ENCODE measurements at places on chromosomes 7 and 10.

DNA sequence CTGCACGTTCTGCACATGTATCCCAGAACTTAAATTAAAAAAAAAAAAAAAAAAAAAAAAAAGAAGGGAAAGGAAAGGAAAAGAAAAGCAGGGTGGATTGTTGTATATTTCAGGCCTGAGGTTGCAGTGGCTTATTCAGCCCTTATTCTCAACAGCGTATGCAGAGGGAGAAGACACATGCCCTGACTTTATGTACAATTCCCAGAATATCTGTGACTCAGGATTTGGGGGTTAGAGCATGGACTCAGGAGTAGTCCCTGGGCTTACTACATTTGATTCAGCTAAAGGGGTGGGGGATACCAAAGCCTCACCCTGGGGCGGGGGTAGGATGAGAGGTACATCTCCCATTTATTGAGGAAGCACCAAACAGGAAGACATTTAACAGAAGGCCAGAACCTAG, 137.4 kb downstream of the MYOF start:
- no peak for ATAC-seq

- no peak for ATAC-seq
These were observed 573.9 kb downstream of the GATA3 start for GRCh38 chr10:8628351-8628750.

GRCh38 chr7:70502117-70502863, 629.7 kb upstream of the GALNT17 start:
- no peak for ATAC-seq

DNA sequence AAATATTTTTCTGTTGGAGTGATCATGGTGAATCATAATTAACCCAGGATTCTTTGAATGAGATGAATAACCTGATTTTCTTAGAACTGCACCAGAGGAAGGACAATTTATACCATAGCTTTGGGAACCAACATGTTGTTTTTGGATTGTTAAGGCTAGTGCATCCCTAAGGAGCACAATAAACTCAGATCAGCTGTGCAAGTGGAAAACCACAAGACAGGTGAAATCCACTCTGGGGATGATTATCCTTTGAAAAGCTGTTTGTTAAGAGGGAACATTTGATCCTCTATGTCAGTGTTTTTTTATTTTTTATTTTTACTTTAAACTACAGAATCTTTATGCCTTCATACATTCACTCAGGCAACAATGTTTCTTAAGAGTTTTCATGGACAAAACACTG, 232.1 kb upstream of the PCLO start:
- ATAC-seq = no peak

DNA sequence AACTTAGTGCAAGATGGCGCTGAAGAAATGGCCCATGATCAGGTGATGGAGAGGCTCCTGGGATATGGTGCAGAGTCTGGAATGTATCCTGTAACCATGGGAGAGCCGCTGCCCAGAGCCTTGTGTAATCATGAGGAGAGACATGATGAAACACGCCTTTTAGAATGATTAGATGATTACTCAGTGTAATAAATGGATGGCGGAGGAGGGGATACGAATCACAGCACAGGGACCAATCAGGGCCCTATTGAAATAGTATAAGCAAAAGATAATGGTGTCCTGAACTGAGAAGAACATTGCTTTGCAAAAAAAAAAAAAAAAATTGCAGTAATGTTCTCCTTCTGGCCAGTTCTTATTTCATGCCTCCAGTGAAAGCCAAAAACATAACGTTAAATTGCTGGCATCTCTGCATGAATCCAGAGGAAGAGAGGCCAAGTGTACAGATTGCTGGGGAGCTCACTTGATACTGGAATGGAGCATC, 668.5 kb upstream of the AUTS2 start:
- ATAC-seq = no peak

GRCh38 chr7:39583539-39583938, 17.3 kb downstream of the YAE1 start:
- no peak for ATAC-seq

DNA sequence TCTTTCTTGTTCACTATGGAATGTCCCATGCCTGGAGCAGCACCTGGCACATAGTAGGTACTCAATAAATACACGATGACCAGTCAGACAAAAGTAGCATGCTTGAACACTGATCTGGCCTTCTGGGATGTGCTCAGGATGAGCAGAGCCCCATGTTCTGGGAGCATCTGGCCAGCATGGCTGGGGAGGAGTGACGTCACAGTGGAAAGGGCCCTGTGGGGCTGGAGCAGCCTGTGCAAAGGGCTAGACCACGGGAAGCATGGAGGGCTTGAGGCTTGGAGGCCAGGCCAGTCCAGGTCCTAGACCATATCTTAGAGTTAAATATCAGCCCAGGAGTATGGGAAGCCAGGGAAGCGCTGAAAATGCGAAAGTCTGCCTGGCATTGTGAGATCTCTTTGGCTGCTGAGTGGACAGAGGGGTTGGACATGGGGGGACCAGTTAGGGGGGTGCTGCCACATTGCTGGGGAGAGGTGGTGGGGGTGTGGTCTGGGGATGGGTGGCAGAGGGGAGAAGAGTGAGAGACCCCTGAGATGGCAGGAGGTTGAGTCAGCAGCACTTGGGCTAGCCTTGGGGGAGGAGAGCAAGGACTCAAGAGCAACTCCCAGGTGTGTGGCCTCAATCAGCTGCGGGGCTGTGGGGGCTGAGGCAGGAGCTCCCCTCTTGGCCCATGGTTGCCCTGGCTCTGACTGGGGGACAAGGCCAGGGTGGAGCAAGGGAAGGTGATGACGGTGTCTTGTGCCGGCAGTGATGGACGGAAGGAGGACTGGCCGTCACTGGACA, 34.9 kb downstream of the ZCCHC24 start:
- ATAC-seq = no peak

DNA sequence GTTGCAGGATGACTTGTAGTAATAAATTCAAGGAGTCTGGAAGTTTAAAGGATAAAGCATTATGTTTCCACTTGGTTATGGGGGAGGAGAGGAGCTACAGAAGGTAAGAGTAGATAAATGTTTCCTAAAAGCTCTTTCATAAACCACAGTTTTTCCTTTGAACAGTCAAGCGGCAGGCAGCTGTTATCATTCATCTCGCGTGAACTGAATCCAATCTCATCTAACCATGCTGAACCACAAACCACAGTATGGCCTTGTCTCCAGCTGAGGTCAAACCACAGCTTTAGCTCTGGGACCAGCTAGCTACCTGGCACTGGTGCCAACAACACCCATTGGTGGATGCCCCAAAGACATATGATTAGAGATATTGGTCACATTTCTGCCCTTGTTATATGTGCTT, 63.3 kb downstream of the NOC3L start:
- no peak for ATAC-seq

- ATAC-seq = no peak
These were observed 55.8 kb downstream of the PARD3 start for GRCh38 chr10:34759161-34759836.

DNA sequence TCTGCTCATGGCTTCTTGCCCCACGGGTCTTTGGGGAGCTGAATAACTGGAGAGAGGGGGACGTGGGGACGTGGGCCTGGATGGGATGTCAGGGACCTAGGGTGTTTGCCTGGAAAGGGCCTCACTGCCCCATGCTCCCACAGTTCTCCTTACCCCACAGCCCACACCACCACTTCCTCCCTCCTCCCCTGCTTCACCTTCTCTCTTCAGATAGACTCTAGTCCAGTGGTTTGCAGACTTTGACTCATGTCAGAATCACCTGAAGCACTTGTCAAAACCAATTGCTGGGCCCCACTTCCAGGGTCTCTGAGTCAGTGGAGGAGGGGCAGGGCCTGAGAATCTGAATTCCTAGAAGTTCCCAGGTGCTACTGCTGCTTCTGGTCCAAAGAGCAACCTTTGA, 327.4 kb downstream of the RPS24 start:
- no peak for ATAC-seq

- ATAC-seq = no peak
These were observed 595.0 kb downstream of the ARL4A start for GRCh38 chr7:13282377-13282980.

DNA sequence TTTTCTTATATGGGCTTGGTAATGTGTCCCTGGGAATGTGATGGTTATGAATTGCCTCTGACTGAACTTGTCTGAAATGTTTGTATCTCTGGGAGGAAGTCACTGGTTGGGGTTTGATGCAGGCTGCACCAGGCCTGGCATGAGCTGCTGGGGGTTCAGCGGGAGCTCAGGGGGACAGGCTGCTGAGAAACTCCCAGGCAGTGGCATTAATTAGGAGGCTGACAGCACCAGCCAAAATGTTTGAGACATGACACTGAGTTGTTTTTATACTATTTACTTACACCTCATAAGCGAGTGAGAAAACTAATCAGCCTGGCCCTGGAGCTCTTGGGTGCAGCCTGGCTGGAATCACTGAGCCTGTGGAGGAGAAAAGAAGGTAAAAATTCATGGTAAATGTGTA, 124.1 kb upstream of the SORCS3 start:
- no peak for ATAC-seq

DNA sequence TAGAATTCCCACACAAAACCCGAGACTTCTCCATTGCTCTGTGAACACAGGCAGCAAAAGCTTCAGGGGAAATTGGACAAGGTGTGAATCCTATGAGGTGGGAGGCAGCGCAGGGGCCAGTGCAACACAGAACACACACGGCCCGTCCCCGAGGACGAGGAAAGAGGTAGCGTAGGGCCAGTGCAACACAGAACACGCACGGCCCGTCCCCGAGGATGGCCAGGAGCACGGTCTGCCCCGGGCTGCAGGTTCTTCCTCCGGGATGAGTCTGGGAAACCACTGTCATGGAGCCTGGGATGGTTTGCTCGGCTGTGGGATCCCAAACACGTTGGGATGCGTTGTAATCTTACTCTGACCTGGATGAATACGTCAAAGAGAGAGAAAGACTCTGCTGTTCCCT, 432.1 kb downstream of the GLRX3 start:
- ATAC-seq = no peak

DNA sequence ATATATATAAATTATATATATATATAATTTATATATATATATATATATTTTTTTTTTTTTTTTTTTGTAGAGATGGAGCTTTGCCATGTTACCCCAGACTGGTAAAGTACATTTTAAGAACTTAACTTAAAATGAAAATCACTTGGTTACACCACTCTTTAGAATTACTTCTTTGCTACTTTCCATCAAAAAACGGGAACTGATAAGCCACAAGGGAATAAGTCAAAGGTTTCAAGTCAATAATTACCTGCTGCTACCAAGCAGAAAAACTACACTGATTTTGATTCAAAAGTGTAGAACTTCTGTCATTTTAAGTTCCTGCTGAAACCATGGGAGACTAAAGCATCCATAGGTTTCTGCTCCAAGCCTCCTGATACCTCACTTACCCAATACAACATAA, 12.2 kb downstream of the PPA1 start:
- no peak for ATAC-seq

DNA sequence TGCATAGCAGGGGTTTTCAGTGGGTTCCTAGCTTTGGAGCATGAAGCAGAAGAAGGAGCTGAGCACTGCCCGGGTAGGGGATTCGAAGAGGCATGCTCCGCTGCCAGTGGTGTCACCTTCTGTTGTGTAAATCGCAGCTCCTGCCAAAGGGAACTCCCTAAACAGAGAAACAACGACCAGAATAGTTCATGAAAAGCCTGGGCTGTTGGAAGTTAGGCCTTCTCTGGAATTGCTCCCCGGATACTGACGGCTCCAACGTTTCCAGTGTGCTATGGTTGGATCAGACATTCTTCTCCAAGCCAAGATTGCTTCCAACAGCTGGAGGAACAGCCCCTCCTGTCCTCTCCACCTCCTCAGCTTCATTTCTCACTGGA, 546.0 kb upstream of the FZD8 start:
- ATAC-seq = no peak

DNA sequence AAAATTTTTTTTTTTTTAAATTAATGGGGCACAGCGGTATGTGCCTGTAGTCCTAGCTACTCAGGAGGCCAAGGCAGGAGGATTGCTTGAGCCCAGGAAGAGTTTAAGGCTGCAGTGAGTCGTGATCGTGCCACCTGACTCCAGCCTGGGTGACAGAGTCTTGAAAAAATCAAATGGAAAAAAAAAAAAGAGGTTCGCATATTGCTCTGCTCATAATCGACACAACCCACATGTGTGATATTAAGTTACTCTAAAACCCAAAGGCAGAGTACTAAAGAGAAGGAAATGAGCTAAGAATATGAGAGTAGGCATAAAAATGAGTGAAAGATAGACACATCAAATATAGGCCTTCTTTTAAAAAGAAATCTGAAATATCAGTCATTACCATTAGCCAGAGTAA, 66.3 kb downstream of the IGF2BP3 start:
- ATAC-seq = no peak

GRCh38 chr7:15086131-15086611, 183.6 kb upstream of the DGKB start:
- ATAC-seq = no peak

GRCh38 chr10:80177781-80178636, 27.3 kb downstream of the ANXA11 start:
- ATAC-seq = no peak

- ATAC-seq = no peak
These were observed 140.0 kb upstream of the NRBF2 start for GRCh38 chr10:62993121-62993520.

DNA sequence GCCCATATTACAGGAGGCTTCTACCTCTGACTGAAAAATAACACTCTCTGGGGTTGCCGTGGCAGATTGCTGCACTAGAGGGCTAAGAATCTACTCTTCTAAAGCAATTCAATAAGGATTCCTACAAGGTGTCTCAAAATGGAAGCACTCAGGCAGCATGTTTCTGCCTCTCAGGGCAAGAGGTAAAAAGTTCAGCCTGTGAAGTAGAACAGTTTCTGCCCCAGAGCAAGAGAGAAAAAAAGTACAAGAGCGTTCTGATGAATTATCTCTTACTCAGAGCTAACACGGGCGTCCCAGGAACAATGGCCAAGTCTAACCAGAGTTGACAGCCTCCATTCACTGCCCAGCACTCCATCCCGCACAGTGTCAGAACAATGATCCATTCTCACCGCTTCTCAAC, 71.3 kb upstream of the TES start:
- ATAC-seq = peak; percentile 85

All from esophagus mucosa (tissue), 1 donor.